Stimulated activated CD4-positive, alpha-beta T cell treated with anti-CD3 and anti-CD28 coated beads, Interleukin-4, amount 100 ng/mL, for 24 hours (primary cell): ENCODE measurements at places on chromosomes 16 and 17.

GRCh38 chr16:795580-796229 is 4.8 kb downstream of the GNG13 start:
- DNase-seq: no peak

DNA sequence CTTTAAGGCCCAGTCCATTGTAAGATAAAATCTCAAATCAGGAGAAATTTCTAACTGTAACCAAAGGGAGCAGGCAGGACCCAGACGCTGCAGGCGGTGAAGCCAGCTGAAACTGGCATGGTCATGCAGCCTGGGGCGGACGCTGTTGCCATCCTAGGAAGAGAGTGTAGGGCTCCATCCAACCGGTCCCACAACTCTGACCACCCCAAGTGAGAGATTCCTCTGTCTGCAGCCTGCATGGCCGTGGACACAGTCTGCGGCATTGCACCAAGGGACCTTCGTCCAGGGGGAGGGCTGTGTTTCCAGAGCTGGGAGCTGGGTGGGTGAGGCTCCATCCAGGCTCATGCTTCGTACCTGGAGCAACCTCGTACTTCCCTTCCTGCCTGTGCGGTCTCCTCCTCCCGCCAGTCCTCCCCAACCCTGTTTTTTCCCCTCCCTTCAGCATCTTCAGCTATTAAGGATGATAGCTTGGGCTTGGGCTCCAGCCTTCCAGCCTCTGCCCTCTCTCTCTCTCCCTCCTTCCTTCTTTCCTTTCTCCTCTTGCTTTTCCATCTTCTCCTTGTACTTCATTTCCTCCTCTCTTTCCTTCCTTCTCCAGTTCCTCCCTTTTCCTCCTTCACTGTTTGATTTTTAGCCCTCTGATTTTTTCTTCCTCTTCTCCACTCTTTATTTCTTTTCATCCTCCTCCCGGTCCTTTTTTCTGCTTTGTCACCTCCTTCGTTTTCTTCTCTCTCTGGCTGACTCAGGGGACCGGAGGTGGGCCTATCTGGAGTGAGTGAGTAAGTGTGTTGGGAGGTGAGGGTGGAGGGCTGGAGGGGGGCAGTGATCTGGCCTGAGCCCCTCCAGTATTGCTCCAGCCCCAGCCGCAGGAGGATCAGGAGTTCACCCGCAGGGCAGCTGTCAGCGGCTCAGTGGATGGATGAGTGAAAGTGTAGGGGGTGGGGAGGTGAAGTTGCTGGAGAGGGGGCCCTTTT is 17.0 kb upstream of the LHX1 start:
- peak; percentile 35 for DNase-seq

DNA sequence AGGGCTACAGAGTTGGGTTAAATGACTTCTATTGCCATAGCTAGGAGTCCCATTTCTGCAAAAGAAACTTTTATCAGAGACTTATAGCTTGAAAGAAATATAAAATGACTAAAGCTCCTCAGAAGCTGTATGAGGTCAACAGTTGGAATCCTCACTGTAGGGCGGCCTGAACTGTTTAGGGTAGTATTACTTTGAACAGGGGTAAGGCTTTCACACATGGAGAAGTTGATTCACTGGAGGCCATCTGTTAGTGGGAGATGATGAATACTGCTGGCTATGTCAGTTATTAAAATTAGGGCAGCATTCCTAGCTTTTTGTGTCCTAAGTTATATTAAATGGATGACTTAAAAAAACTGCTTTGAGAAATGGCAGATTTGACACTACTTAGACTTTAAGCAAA is 6.0 kb downstream of the TTC19 start:
- no peak for DNase-seq

GRCh38 chr16:87369796-87370719 is 13.5 kb downstream of the FBXO31 start:
- DNase-seq: no peak

DNA sequence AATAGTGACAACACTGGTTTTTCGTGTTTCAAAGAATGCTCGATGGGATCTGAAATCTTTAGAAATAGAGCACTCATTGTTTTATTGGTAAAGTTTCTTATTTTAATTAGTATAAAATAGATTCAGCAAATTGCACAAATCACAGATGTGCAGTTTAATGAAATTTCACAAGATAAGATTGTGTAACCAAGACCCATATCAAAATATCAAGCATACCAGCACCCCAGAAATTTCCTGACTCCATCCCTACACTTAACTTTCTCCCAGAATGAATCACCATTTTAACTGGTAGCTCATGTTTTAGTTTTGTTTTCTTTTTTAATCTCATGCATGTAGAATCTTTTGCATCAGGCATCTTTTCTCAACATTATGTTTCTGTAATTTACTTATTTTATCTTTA is 185.9 kb downstream of the KCNJ2 start:
- DNase-seq: no peak

- DNase-seq: no peak
Measured at GRCh38 chr16:60142619-60143347, 1408.7 kb upstream of the GOT2 start.

DNA sequence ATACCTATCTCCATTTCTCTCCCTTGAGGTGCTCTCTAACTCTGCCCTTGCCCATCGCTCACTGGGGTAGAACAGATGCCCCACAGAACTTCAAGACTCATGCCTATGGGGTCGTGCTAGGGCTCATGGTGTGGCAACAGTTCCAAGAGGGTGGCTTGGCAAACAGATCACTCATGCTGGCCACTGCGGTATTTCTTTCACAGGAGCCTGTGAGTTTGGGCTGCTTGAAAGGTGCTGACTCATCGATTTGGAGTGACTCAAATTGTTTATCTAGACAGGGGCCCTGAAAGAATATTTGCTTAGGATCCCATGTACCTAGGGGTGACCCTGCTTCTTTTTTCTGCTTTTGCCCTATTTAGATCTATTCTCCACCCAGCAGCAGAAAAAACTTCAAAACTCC is 69.9 kb downstream of the IRX5 start:
- no peak for DNase-seq

DNA sequence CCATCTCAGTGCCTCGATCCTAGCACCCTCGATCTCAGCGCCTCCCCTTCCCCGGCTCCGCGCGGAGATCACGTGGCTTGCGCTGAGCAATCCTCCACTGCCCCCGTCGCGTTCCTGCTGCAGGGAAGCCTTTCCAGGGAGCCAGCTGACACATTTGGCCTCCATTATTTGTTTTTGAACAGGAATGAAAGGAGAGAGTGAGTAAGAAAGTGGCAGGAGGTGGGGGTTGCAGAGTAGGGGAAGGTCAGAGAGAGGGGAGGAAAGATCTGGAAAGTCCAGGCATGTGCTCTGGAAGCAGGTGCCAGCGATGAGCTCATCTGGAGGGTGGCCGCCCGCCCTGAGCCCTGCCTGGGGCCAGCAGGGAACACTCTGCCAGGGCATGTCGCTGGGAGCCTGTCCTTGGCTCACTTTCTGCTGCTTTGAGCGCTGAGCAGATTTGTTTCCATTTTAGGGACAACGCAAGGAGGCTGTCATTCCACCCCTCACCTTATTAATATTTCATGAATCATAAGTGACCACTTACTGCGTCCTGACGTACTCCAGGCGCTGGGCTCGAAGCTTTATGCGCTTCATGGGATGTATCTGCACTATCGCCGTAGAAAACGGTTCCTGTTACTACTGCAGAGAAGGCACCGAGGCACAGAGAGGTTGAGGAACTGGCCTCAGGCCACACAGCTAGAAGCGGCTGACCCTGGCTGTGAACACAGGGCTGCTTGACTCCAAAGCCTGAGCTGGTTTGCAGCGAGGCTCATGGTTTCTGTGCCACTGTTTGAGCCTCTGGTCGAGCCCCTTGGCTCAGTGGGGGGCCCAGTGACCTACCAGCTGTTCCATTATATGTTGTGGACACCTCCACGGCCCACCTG is 283.1 kb downstream of the SEC14L1 start:
- DNase-seq: no peak

DNA sequence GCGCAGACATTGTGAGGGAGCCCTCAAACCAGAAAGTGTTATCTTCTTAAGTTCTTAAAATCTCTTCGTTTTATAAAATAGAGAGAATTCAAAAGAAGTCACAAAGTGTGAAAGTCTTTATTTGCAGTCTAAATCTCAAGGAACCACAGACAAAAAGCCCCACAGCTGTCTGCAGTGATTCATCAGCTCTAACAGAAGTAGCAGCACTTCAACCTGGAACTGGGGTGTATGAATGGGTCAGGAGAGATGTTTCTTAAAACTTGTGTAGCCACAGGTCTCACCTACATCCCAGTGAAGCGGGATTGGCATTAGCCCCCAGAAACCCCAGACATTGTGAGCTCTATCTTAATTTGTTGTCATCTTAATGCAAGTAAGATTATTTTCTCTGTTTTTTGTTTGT is 61.1 kb downstream of the CDYL2 start:
- no peak for DNase-seq

- DNase-seq: no peak
Measured at GRCh38 chr17:61656721-61657217, 65.8 kb upstream of the NACA2 start.

DNA sequence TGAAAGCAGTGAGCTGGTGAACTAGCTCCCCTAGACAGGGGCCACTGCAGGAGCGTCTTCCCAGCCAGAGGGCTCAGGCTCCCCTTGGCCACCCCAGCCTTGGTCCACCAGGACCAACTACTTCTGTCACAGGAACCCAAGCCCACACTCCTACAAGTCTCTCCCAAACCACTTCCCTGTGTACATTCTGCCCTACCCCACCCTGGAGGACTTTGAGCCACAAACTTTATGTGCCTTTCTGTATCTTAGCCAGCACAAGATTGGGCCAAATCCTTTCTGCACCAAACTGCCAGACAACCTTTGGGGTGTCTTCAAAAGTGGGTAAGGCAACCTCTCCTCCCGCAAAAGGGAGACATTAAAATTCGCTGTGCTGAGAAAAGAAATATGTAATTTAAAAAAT is 31.6 kb downstream of the EFCAB5 start:
- DNase-seq: no peak

GRCh38 chr16:75482434-75483205 is 12.6 kb downstream of the CHST6 start:
- no peak for DNase-seq
